CD4-positive, alpha-beta T cell treated with Interleukin-12 subunit alpha and Interleukin-12 subunit beta, for 1 hour (primary cell): ENCODE measurements at places on chromosomes 4 and X.

DNA sequence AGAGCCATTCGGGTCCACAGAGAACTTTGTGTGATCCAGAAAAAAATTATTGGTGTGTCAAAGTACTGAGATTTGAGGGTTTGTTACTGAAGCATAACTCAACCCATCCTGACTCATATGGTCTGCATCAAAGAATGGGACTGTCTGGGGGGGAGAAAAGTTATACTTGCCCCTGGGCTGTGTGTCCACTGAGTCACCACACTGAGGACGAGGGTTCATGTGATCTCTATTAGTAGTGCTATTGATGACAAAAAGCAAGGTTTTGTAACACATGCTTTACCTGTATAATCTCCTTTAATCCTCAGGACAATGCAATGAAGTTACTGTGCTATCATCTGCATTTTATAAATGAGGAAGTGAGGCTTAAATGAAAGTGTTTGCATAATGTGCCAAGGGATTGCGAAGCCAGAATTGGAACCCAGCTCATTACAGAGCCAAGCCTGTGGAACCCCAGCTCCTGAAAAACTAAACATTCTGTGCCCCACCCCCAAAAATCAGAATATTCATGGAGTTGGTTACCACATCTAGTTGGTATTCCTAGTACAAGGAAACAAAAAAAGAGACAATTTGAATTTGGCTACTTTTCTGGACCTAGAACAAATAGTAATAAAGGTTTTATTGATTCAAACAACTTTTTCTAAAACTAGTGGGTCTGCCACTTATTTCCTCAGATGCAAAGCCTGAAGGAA, 31.2 kb downstream of the CCDC149 start:
- DNase-seq, result no peak

DNA sequence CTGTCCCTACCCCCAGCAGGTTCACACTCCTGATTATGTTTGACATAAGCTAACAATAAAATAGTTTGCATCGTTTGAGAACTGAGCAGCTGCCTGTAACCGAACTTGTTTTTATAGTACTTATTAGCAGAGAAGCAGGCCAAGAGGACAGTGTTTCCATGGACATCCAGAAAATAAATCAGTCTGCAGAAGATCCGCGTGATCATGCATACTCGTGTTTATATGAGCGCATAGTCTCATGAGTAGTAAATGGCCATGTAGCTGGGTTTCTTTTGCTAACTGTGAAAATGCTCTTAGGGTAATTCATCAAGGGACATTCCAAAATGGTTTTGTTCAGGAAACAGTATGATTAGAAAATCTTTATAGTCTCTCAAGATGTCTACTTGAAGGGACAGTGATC, 289.2 kb downstream of the DCTD start:
- DNase-seq, result no peak

DNA sequence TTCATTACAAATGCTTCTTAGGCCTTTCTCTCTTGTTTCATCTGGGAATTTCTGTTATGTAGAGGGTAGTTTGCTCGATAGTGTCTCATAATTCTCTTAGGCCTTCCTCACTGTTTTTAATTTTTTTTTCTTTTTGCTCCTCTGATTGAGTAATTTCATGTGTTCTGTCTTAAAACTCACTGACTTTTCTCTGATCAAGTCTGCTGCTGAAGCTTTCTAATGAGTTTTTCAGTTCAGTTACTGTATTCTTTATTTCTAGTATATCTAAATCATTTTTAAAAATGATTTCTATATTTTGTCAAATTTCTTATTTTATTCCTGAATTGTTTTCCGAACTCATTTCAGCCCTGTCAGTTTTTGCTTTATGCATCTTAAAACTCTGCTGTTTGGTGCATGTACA, 228.0 kb downstream of the MID1IP1 start:
- no peak for DNase-seq

GRCh38 chr4:120922381-120923206, at the start of gene PRDM5:
Gene PRDM5, minus strand, starts transcription at chr4:120922726. Its CDS starts 118 bp downstream, at chr4:120922608.
- DNase-seq, result peak; percentile 6

GRCh38 chr4:137378821-137379220, 153.5 kb downstream of the PCDH18 start:
- no peak for DNase-seq

DNA sequence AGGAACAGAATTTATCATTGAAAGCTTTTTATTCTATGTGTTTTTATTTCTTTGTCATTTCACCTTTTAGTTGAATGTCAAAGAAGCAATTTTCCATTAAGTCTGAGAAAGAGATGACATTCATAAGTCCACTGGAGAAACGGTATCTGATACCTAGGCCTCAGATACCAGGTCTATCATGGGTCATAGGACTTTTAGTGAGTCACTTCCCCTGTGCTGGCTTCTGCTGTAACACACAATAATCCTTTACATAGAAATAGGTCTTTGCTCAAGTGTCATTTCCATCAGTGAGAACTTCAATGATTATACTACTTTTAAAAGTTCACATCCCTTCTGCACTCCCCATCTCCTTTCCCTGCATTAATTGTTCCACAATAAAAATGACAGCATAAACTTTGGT, 125.5 kb upstream of the ARMCX2 start:
- no peak for DNase-seq

- DNase-seq, result no peak
These were observed 57.3 kb downstream of the SEPTIN11 start for GRCh38 chr4:77006753-77007353.

DNA sequence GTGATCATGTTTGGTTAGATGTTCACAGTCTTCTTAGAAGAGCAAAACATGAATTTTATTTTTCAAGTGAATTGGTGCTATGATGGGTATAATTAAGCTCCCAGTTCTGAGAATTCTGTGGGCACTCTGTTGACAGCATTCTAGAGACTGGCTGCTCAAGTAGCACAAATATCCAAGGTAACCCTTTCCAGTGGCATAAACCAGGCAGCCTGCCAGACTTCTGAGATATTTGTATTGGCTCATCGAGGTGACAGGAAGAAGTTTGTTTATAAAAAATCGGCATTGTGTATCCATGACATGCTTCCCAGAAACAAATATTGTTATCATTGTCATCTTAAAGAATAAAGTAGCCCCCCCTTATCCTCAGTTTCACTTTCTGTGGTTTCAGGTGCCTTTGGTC, 28.3 kb downstream of the LANCL3 start:
- no peak for DNase-seq

GRCh38 chr4:166777760-166778159, 456.5 kb downstream of the SPOCK3 start:
- DNase-seq, result no peak

GRCh38 chr4:156505341-156505955, 466.2 kb downstream of the PDGFC start:
- DNase-seq, result no peak

DNA sequence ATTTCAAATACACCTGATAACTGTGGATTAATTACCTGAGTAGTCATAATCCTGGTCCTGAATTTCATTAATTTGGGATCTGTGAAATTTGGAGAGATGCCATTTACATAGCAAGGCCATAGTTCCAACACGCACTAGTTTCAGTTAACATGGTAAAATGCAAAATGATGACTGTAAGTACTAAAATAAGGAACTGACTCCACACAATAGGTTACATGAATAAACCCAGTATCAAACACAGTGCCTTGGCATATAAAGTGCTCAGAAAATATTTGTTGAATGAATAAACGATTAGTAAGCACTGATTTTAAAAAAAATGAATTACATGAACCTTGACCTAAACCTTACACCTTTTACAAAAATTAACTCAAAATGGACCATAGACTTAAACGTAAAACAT, 9.0 kb downstream of the FBXO8 start:
- DNase-seq, result no peak

GRCh38 chrX:33149580-33149979, 61.8 kb downstream of the DMD start:
- DNase-seq, result no peak

- DNase-seq, result peak; percentile 36
These were observed 25.2 kb upstream of the G3BP2 start for GRCh38 chr4:75698162-75698962.

- DNase-seq, result no peak
These were observed 38.6 kb upstream of the MSMO1 start for GRCh38 chr4:165288639-165289422.

DNA sequence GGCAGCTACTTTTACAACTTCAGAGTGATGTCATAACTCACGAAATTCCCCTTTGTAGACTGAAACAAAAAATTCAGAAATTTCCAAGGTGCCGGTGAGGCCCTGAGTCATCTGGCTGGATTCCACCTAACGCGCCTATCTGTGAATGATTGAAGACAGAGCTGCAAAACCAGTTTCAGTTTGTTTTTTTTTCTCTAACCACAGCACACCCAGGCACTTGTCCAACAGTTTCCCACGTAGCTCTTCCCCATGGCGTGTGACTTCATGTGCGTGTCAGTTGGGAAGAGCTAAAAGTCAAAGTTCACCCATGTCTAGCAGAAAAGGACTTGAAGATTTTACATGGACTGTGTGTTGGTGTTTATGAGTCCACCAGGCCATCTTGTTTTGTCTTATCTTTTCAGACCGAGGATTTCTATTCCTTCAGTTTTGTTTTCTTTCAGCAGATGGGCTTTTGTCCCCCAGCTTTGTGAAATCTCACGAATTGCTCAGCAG, 16.4 kb downstream of the TCEANC start:
- DNase-seq, result peak; percentile 70

DNA sequence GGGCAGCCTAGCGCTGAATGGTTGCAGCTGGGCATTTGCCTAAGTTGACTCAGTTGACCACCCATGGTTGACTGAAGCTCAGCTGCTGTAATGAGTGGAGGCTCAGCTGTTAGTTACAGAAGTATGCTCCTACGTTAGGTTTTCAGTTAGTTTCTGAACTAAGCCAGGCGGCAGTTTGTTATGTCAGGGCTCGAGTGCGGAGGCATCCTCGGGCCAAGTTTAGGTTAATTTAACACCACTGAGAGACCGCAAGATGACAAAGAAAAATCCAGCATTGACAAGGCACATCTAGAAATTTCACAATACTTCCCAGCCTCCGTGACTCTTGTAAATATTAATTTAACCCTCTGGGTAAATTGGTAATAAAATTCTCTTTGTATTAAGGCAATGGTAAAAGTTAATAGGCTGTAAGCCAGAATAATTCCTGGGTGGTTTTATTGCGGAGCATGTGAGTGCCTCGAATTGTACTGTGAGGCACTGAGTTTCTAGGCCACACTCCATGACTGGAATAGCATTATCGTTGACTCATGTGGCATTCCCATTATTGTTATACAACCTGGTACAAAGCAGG, 33.1 kb upstream of the CDKN2AIP start:
- no peak for DNase-seq

DNA sequence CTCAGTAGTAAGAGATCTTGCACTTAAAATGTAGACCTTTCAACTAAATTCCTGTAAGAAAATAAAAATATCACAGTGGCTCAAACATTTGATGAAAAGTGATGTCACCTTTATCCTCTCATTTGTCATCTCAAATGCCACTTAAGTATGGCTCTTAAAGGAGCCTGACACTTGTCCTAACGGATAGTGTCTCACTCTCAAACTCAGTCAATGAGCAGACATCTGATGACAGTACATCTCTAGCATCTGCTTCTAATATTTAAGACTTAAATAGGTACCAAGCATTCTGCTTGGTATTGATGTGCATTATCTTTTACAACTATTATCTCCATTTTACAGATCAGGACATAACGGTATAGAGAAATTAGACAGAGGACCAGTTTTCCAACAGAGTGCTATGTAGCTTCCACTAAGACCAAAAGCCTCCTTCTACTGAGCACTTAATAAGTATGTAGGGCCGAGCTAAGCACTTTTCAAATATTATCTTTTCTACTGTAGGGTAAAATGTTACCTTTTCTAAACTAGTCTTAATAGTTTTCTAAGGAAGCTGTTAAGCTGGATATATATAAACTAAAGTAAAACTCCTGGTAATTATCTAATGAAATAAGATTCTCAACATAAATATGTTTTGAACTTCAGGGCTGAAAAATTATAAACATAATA, 110.2 kb downstream of the PDE5A start:
- no peak for DNase-seq

DNA sequence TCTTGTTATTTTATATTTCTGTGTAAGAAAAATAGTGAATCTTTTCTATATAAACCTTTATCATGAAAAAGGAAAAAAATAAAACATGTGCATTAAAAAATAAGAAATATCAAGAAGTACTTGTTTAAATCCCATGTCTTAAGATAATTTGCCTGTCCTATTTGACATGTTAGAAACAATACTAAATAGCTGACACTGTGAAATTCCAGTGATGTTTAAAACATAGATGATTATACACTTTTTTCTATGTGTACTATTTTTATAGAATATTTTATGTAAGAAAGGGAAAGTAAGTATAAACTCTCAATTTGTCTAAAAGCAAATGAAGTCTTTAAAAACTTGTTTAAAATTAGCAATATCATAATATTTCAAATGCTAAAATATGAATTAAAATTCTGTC, 543.2 kb upstream of the ATOH1 start:
- no peak for DNase-seq

DNA sequence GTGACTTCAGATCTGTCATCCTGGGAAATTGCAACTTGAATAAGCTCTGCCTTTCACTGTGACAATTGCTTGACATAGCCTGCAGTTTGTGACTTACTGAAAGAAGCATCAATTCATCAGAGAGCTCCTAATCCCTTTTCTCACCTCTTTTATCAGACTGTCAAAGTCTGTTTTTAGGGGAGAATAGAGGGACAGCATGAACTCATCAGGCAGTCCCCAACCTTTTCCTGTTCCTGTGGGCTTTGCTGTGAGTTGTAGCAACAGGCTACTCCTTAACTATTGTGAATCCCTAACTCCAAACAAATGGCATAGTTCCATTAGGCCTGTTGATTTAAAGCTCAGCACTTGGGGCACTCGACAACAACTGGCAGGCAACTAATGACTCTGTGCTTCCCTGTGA, 64.9 kb downstream of the DOCK11 start:
- no peak for DNase-seq

- DNase-seq, result peak; percentile 69
These were observed 651 bp upstream of the SAP30 start for GRCh38 chr4:173370130-173370476.

GRCh38 chr4:154467886-154468285, 23.7 kb downstream of the DCHS2 start:
- no peak for DNase-seq

- DNase-seq, result no peak
These were observed 96.3 kb downstream of the GEMIN8 start for GRCh38 chrX:13933352-13933751.

DNA sequence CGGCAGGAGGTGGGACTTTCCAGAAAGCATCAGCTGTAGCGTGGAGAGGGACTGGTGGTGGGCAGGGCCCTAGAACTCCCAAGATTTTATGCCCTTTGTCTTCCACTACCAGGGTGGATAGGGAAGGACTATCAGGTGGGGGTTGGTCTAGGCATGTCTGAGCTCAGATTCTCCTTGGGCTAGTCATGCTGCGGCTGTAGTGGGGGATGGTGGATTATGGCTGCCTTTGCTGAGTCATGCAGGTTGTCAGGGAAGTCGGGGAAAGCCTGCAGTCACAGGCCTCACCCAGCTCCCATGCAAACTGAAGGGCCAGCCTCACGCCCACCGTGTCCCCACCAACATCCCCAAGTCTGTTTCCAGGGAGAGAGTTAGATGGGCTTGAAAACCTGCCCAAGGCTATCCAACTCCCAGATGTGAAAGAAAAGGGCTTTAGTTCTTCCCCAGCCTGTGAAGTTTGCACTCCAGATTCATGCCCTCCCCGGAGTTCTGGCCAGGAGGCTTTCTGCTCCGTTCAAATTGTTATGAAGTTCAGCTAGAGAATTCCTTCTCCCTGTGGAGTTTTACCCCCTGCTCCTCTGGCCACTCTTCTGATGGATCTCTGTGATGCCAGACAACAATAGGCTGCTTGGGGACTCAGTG, 13.4 kb upstream of the MEPE start:
- no peak for DNase-seq
